ENCODE measurements at places on chromosomes 16 and 17.

DNA sequence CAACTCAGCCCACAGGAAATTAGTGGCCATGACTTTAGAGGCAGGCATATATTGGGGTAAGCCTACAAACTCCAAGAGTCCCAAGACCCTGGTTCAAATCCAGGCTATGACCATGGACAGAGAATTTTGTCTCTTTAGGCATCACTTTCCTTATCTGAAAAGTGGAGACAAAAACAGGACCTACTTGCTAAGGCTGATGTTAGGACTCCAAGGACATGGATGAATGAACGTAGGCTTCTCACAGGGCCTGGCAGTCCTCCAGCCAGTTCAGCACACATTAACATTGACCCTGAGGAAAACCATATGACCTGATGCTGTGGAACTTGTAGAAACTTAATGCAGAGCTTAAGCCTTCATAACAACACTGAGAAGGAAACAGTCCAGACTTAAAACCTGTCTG lies 1.4 kb downstream of the FKBP10 start:
- no peak for DNase-seq

- DNase-seq = no peak
Measured at GRCh38 chr17:50536683-50537646, 4.4 kb downstream of the EPN3 start.

DNA sequence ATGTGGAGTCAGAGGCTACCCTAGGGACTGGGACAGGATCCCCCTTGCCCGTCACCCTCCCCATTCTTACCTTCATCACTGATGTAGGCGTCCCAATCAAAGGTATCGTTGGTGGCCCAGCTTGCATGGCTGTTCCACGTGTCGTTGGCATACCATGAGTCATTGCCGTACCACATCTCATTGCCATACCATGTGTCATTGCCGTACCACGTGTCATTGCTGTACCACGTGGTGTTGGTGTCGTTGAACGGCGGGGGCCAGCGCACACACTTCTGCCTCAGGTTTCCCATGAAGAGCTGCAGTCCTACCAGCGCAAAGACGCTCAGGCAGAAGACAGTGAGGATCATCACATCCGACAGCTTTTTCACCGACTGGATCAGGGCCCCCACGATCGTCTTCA lies 4.8 kb downstream of the SCN4A start:
- DNase-seq = no peak

GRCh38 chr17:32348483-32348800 lies 1.5 kb upstream of the ZNF207 start:
- DNase-seq = no peak

- DNase-seq = no peak
Measured at GRCh38 chr17:6589266-6589946, 33.1 kb upstream of the PITPNM3 start.

DNA sequence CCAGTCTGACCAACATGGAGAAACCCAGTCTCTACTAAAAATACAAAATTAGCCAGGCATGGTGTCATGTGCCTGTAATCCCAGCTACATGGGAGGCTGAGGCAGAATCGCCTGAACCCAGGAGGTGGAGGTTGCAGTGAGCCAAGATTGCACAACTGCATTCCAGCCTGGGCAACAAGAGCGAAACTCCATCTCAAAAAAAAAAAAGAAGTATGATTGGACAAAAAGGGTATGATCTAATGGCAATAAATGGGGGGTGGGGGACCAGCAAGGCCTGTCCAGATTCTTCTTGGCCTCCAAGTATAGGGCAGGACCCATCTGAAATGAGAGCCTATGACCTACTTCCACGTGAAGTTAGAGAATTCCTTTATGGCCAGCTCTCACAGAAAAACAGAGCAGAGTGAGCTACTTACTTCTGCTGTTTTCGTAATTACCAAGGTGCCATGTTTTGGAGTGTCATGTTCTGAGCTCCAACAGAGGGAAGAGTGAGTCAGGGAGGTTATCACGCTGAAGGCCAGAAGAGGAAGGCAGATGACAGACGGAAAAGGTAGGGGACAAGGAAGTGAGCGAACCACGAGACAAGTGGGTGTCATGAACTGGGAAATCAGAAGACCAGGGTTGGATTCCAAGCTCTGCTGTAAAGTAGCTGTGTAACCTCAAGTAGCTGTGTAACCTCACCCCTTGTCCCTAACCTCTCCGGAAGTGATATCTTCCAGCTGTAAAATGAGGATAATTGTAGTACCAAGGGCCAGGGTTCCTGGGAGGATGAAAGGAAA lies 3.6 kb upstream of the ZMYND15 start:
- no peak for DNase-seq

GRCh38 chr16:87607871-87608270 lies 5.6 kb downstream of the JPH3 start:
- DNase-seq = no peak

GRCh38 chr17:36105781-36106492 lies 2.3 kb downstream of the CCL4 start:
- DNase-seq = no peak

DNA sequence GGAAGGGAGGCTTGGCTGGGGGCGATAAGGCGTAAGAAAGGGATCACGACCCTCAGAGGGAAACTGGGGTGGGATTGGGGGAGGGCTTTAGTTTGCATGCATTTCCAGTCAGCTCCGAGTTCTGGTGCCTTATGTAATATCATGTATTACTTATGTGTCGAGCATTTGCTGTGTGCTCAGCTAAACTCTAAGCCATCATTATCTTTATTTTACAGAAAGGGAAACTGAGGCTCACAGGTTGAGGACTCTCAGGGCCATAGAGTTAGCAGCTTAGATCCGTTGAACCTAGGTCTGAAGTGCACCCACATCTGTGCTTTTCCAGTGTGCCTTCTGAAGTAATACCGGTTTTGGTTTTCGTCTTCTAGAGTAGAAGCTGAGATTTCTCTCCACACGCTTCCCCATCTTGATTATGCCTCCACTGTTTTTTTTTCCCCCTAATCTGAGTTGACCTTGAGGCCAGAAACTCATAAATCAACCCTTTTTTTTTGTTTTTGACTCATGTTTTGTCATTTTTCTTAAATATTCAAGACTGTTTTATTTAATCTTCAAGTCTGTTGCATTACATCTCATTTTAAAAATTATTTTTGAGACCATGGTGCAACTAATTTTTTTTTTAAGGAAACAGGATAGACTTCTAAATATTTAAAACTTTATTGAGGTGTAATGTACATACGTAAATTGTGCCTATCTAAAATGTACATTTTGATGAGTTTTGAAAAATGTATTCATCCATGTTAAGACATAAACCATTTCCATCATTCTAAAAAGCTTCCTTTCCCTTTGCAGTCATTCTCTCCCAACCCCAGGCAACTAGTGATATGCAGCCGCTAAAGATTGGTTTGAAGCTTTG lies 741 bp downstream of the CYB5B start:
- DNase-seq = no peak

DNA sequence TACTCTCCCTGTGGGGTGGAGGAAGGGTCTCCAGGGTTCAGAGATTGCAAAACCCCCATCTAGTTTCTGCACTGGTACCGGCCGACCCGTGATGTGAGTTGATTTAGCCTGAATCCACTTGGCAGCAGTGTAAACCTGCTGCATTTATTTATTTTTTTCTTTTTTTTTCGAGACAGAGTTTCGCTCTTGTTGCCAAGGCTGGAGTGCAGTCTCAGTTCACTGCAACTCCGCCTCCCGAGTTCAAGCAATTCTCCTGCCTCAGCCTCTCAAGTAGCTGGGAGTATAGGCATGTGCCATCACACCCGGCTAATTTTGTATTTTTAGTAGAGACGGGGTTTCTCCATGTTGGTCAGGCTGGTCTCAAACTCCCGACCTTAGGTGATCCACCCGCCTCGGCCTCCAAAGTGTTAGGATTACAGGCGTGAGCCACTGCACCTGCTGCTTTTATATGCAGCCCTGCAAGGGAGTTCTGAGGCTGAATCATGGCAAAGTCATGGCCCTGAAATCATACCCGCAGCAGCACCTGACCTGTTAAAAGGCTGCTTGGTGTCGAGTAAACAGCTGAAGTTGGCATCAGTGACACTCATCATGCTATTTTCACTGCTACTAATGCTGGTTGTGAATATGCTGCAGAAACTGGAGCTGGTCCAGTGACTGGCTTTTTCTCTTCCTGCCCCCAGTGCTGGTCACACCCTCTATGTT lies 21.4 kb downstream of the DEXI start:
- no peak for DNase-seq

DNA sequence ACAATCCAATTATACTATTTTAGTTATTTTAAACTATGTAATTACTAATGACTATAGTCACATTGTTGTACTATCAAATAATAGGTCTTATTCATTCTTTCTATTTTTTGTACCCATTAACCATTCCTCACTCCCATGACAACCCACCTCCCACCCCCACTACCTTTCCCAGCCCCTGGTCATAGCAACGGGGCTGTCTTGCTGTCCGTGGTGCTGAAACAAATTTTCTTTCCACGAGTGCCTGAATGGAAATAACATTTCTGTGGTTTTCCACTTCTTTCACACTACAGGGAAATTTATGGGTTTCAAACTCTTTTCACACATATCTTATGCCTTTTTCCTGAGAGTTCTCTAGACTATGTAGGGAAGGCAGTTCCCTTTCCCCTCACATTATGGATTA lies 326.6 kb downstream of the PHKB start:
- DNase-seq = no peak

- DNase-seq = no peak
Measured at GRCh38 chr17:73541561-73541981, 102.7 kb downstream of the SDK2 start.

- no peak for DNase-seq
Measured at GRCh38 chr16:71379711-71380110, 21.2 kb downstream of the CALB2 start.

Data from caudate nucleus (tissue), 63 donors.